Stimulated activated CD4-positive, alpha-beta T cell treated with anti-CD3 and anti-CD28 coated beads, TNF-alpha, amount 100 ng/mL, for 1 hour (primary cell): ENCODE measurements at places on chromosomes 7 and 10.

- DNase-seq: no peak
Measured at GRCh38 chr10:70779088-70779487, 6.1 kb downstream of the TBATA start.

- no peak for DNase-seq
Measured at GRCh38 chr7:37442268-37442667, 6.4 kb downstream of the ELMO1 start.

DNA sequence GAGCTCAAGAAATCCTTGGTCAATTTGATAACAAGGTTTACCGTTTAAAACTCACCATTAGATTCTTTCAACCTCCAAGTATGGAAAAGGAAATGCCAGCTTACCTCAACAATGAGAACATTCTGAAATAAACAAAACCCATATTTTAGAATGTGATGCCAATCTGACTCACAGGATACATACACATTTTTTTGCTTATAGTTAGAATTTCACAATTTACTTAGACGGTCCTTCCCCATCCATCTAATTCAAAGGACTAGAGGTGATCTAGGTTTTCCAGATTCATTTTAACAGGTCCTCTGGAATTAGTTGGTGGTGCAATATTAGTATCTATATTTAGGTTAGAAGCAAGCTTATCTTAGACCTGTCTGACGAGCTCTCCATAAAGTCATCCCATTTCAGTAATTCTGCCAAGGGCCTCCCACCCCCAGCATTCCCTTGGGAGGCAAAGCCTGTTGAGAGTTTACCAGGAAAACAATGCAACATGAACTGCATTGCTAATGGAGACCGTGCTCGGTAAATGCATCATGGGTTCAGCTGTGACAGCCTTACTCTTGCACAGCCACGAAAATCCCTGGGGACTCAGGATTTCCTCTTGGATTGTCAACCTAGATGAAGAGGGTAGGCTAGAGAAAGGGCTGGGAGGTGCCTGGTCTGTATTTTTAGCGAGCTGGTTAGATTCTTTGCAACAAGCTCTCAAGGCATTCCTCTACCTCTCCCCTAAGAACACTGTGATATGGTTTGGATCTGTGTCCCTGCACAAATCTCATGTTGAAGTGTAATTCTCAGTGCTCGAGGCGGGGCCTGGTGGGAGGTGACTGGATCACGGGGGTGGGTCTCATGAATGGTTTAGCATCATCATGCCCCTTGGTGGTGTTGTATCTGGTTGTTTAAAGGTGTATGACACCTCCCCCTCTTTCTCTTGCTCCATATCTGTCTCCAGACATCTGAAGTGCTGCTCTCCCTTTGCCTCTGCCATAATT, 93.8 kb downstream of the PRTFDC1 start:
- no peak for DNase-seq

DNA sequence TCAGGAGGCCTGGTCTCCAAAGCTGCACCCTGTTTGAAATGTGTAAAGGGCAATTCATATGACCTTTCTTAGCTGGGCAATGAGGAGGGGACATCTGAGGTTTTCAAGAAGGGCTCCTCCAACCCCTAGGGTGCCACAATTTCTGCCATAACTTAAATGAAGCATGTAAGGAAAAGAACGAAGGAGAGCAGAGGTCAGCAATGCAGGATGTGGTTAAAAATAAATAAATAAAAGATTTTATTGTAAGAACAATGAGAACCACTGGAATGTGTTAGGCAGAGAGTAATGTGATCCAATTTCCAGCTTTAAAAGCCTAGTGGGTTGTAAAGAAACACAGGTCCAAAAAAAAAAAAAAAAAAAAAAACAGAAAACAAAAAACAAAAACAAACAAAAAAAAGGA, 673.1 kb downstream of the TNS3 start:
- DNase-seq: no peak

- DNase-seq: no peak
Measured at GRCh38 chr7:135620980-135621850, 41.1 kb upstream of the STMP1 start.

DNA sequence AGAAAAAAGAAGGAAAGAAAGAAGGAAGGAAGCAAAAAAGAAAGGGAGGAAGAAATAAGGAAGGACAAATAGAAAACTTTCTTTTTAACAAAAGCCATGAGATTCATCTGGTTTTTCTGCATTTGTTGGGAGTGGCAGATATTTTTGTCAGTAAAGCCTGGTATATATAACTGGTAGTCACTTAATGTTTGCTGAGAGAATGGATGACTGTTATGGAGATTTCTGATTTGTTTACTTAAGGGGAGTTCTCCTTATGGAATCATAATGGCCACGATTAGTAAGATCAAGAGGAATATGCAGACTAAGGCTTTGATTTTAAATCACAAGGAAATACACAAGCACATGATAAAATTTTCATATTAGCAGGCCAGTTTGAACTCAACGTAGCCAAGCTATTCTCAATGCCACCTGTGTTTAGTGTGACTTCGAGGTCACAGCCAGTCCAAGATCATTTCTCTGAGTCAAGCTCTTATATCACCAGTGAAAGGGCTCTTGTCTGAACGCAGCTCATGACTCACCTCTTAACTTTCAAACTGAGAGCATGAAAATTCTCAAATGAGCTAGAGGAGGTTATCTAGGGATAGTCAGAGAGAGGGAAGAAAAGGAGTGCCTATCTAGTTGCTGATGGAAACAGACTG, 445.1 kb upstream of the ZMIZ1 start:
- no peak for DNase-seq
